NCI-H1092 (cell line): ENCODE measurements at places on chromosomes 5 and 9.
A peak's percentile ranks its signal among the peaks of the same experiment; 100 is the strongest.

DNA sequence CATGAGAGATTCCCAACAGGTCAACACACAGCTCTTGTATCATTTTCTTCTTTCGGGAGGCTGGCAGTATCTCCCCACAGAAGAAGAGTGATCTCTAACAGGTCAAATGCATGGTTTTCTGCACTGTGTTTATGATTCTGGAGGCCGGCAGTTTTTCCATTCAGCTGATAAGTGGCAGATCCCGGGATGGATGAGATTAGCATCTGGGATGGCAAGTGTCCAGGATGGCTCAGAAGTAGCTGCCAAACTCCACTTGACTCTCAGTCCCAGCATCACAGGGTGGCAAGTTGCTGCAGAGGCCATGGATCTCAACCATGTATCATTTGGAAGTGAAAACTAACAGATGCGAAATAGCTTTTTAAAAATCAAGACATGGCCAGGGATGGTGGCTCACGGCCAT is 97.8 kb upstream of the SLC44A1 start:
- no peak for DNase-seq

DNA sequence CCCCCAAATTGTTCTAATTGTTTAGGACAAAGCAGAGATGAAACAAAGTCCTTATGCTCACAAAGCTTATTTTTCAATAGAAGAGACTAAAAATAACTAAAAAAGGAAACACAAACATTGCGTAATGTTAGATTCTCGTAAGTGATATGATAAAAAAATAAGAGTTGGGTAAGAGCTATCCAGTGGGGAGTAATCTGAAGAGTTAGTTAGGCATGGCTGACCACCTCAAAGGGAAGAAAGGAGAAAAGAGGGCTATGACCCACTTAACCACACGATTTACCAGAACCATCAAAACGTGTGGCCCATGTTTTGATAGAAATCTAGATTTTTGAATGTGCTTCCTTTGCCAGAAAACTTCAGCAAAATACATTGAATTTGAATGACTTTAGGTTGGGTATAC is 1296.8 kb upstream of the NUDT12 start:
- DNase-seq = no peak

- no peak for DNase-seq
Observed at GRCh38 chr9:116789081-116789480, 102.0 kb downstream of the TRIM32 start.

DNA sequence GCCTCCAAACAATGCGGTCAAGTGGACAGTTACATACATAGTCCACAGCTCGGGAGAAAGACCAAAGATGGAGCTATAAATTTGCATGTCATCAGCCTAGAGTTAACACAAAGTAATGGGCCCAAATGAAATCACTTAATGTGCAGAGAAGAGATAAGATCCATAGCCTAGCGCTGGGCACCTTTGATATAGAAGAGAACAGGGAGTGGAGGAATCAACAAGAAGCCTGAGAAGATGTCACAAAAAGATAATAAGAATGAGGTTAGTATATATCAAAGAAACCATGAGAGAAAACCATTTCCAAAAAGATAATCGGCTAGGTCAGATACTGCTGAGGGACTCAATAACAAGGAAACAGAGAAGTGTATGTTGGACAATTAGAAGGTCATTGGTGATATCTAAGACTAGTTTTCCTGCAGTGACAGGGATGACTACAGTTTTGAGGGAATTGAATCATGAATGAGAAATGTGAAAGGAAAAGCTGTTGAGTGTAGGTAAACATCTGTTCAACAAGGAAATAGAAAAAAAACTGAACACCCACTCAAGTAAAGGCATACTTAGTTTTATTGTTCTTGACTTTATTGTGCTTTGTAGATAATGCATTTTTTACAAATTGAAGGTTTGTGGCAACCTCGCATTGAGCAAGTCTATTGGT is 68.7 kb upstream of the CDH6 start:
- no peak for DNase-seq

DNA sequence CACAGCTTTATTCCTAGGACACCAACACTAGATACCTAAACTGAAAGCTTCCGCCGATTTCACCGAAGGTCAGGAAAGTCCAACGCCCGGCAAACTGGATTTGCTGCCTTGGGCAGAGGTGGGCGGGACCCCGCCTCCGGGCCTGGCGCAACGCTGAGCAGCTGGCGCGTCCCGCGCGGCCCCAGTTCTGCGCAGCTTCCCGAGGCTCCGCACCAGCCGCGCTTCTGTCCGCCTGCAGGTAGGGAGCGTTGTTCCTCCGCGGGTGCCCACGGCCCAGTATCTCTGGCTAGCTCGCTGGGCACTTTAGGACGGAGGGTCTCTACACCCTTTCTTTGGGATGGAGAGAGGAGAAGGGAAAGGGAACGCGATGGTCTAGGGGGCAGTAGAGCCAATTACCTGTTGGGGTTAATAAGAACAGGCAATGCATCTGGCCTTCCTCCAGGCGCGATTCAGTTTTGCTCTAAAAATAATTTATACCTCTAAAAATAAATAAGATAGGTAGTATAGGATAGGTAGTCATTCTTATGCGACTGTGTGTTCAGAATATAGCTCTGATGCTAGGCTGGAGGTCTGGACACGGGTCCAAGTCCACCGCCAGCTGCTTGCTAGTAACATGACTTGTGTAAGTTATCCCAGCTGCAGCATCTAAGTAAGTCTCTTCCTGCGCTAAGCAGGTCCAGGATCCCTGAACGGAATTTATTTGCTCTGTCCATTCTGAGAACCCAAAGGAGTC is at the start of gene CD274:
TSS of gene CD274 (plus strand) at position 184 of the 733 bp plus-strand sequence. CDS start 5,572 bp downstream, outside the sequence.
- DNase-seq = peak; percentile 71

DNA sequence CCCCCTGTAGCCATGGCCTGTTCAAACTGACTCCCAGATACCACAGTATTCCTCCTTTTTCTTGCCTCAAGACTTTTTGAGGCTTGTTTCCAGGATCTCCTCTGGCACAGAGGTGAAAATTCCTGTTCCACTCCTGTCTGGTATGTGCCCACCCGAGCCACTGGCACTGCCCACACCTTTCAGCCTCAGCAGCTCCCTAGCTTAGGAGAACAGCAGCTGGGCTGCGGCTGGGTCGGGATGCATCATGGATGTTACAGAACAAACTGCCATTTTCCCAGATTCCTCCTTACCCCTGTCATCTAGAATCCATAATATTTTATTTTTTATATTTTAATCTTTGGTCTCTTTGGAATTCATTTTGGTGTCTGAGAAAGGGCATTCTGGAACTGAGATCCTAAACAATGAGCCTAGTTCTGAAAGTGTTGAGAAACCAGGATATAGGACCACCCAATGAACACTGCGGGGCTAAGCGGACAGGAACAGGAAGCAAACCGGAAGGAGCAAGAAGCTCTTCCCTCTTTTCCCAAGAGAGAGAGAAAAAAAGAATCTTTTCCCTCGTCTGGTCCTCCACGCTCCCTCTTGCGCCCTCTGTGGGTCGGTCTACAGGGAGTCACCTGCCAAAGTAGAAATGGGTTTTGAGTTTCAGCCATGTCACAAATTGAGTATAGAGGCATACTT is 12.5 kb downstream of the OR2S2 start:
- DNase-seq = peak; percentile 76

DNA sequence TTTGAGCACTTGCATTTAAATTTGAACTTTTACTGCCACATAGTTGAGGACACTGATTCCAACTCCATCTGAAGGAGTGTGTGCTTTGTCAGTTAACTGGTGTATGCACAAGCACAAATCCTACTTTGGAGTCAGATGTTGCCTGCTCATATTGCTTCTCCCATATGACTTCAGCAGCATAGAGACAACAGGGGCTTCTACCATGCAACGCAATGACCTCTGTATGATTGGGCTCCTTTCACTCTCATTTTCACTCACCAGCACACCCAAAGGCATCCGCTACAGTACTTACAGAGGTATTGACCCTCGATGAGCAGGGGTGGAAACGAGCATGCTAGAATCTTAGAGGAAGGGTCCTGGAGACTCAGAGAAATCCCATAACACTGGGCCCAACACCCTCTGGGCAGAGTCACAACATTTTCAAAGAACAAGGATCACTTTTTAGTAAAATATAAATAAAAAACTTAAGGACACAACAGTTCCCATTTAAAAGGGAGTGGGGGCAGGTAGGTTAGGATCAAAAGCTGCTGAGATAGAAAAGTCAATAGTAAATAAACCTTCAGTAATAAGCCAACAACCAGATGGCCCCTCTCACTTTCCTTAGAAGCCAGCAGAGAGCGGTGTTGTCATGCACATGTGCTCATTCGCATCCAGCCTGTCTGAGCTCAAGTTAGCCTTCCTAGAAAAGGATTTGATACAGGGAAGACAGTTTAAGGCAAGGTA is 203.8 kb downstream of the SNCAIP start:
- DNase-seq = peak; percentile 4

- DNase-seq = no peak
Observed at GRCh38 chr9:90408659-90409058, 234.0 kb downstream of the DIRAS2 start.

DNA sequence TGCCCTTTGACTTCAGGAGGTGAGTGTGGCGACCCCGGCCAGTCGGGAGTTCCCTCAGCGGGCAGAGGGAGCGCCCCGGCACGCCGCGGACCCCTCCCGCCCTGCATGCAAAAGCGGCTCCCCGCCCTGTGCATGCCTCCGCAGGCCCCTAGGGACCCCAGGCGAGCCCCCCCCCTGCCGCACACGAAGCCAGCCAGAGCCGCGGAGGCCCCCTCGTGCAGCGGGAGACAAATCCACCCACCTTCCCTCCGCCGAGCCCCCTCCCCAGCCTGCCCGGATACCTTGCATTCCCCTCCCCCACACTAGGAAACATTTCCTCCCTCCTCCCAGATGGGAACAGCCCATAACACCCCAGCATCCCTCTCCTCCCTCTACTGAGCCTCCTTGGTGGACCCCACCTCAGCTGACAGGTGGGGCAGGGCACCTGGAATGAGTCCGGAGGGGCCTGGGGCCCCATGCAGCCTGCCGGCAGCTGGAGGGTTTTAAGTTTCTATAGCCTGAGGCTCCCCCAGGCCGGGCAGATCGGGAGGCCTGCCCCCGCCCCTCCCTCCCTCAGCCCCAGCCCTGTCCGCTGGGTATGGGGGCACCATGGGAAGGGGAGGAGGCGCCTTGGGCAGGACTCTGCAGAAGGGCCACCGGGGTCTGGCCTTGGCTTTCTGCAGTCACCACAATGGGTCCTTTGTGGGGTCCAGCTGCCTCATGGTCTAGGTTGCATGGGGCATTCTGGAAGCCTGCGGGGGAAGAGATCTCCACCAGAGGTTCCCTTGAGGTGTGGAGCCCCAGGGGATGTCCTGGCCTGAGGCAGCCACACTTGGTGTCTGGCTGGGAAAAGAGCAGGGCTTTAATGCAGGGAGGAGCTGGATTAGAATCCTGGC is 601 bp downstream of the ERGIC1 start:
- no peak for DNase-seq

- DNase-seq = no peak
Observed at GRCh38 chr9:102185962-102186361, 447.5 kb upstream of the GRIN3A start.

DNA sequence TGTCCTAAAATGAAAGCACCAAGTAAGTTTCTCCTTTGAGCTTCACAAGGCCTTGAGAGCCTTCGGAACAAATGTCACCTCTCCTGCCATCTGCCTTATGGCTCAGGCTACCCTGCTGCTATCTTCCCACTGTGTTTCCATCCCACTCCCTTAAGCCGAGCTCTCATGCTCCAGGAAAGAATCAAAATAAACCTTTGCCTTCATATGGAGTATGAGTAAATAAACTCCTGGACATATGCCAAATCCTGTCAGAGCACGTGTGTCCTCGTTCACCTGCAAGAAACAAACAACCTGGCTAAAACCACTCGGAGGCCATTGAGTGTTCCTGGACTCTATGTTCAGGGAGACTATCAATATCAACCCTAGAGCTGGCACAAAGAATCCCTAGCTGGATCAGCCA is 122.3 kb upstream of the CCDC112 start:
- no peak for DNase-seq

DNA sequence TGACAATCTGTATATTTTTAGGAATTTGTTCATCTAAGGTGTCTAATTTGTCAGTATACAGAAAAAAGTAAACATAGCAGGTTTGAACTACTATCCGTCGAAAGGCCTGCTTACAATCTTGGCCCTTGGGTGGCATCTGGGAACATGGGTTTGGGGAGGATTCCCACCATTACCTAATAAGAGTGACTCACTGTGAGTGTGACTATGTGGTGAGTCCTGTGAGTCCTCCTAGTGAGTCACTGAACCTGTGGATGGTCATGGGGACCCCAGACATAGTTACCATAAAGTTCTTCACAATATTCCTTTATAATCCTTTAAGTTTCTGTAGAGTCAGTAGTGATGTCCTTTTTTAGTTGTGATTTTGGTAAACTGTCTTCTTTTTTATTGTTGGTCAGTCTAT is 37.0 kb downstream of the RNF130 start:
- no peak for DNase-seq

- no peak for DNase-seq
Observed at GRCh38 chr5:153267506-153267905, 223.0 kb upstream of the GRIA1 start.

- DNase-seq = no peak
Observed at GRCh38 chr5:64292611-64293215, 127.1 kb downstream of the RNF180 start.

- DNase-seq = no peak
Observed at GRCh38 chr5:35540002-35540401, 77.7 kb upstream of the SPEF2 start.

DNA sequence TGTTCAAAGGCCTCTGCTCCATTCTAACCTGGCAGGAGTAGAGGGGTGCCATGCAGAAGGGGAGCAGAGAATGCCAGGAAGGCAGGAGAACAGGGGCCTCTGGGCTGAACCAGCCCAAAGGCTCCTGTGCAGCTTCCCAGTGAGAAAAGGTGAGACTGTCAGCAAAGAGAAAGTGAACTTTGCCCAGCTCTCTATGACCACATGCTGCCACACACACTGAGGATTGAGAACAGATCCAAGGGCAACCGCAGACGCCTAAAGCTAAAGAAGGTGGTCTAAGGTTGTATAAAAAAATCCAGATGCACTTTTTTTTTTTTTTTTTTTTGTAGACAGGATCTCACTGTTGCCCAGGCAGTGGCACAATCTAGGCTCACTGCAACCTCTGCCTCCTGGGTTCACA is 51.4 kb downstream of the ALDH7A1 start:
- DNase-seq = no peak

DNA sequence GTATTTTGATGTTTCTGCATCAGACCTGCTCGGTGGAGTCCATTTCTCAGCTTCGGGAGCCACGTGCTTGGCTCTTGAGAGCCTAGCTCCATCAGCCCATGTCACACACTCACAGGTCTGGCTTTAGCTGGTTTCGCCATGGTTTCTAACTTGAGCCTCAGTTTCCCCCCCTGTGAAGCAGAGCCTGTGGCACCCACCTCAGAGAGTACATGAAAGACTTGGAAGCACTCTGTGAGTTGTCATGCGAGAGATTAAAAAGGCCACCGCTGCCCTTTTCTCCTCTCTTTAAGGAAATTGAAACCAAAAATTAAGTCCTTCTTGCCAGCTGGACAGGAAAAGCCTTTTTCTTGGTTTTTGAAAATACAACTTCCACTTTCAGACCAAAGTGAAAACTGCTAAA is 8.8 kb downstream of the TENT4A start:
- DNase-seq = no peak
